ENCODE measurements at places on chromosomes 16 and 17.

DNA sequence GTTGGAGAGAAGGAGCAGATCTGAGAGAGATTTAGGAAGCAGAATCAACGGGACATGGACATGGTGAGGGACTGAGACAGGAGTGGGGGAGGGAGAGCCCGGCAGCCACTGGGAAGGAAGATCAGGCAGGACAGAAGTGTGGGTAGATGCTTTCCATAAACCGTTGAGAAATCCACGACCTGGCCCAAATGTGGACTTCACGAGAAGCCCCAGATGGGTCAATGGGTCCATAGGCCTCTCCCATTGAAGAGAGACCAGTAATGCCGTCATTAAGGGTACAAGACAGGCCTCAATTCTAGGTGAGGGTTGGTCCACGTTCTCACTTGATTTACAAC is 530 bp upstream of the CCL22 start:
- no peak for DNase-seq

DNA sequence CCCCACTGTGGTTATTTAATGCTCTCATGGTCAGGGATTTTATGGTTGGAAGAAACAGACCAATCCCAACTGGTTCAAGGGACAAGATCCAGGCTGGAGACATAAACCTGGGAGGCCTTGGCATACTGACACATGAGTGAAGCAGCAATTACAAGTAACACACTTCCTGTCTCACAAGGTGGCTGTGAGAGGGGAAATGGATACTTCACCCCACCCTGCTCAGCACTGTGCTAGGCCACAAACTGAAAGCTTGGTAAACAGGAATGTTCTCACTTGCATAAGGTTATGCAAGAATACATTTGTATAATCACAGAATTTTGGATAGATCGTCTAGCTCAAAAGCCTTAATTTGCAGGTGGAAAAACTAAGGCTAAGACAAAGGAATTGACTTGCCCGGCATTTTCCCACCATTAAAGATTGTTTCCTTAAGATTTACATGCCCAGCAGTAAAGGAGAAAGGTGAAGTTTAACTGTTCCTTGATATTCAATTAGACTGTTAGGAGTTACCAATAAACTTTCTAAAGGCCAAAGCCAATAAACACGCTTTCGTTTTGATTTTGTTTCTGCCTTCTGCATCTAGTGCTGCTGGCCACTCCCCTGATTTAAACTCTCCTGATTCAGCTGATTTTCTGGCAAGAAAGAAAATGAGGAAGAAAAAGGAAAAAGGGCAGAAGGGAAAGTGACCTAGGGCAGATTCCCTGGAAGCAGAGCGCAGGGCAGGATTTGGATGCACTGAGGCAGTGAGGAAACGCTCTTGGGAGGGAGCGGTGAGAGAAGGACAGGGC is 215.6 kb upstream of the CDH5 start:
- peak; percentile 25 for DNase-seq

DNA sequence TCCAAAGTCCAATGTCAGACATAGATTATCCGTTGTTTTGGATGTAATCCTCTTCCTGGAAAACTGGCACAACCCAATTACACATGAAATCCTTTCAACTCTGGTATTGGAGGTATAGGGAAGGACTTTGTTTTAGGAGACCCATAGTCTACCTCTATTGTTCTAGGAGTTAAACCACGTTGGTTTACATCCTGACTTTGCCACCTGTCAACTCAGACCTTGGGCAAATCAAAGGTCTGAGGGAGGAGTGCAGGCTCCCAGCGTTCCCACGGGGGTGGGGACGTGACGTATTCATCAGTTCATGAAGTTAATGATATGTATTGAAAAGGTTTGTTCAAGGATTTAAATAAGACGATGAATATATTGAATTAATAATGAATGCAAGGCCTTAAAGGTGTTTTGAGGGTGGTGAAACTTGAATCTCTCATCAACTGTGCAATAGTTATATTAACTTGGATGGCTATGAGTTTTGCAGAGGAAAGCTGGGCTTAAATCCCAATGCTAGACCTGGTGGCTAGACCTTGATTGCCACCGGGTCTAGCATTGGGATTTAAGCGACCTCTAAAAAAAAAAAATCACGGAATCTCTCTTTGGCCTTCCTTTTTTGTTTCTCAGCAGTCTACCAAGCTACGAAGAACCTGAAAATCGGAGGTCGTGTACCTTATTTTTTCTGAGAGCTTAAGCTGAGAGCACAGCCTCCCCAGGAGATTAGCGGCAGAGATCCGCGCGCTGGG is 744 bp upstream of the NF1 start:
- DNase-seq: no peak

DNA sequence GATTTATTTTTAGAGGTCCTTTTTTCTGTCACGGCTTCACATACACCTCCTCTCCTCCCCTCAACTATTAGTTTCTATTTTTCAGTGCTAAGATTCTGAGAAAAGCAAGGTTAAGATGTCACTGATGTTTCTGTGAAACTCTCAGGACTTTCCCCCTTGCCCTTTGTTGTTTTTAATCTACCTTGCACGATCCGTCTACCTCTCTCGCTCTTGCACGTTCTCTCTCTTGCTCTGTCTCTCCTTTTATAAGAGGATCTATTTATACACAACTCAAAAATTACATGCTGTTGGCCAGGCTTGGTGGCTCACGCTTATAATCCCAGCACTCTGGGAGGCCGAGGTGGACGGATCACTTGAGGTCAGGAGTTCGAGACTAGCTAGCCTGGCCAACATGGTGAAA is 43.6 kb downstream of the RPA1 start:
- DNase-seq: no peak

DNA sequence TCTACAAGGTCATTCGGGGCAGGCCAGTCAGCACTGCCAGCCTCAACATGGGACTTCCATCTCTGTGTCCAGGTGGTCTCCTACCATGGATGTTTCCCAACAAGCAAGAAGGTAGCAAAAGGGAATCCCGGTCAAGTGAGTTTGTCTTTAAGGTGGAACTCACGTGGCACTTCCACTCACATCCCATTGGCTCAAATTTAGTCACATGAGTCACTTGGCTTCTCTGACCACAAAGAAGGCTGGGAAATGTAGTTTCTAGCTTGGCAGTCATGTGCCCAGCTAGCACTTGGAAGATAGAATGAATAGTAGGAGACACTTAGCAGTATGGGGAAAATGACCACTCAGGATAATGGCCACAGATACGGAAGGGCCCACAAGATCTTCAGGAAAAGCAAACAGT is 106.6 kb downstream of the AIPL1 start:
- DNase-seq: no peak

- no peak for DNase-seq
These were observed 9.1 kb upstream of the ANKFN1 start for GRCh38 chr17:56144223-56144622.
